ENCODE measurements at places on chromosomes 16 and 17.

DNA sequence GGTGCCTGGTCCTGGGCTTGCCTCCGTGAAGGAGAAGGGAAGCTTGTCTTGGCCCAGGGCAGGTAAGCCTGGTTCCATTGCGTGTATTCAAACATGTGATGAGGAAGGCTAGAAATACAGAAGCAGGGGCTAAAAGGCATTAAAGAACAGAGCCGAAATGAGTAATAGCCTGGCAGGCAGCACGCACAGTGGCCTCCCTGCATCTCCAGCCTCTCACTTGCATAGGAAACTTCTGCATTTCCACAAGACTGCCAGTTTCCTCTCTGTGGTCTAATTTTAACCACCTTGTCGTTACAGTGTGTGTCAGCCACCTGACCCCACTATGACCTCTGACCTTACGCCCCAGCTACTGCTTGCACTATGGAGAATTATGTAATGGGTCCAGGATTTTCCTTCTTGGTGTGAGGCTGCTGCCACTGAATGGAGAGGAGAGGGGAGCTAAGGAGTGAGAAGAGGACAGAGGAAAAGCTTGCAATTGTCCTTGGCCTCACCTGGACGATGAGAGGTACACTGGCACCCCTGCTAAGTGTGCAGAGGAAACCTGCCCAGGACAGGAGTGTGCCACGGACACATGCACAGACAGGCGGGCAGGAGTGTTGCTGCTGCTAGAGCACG lies 32.8 kb downstream of the HIC1 start:
- DNase-seq: no peak

DNA sequence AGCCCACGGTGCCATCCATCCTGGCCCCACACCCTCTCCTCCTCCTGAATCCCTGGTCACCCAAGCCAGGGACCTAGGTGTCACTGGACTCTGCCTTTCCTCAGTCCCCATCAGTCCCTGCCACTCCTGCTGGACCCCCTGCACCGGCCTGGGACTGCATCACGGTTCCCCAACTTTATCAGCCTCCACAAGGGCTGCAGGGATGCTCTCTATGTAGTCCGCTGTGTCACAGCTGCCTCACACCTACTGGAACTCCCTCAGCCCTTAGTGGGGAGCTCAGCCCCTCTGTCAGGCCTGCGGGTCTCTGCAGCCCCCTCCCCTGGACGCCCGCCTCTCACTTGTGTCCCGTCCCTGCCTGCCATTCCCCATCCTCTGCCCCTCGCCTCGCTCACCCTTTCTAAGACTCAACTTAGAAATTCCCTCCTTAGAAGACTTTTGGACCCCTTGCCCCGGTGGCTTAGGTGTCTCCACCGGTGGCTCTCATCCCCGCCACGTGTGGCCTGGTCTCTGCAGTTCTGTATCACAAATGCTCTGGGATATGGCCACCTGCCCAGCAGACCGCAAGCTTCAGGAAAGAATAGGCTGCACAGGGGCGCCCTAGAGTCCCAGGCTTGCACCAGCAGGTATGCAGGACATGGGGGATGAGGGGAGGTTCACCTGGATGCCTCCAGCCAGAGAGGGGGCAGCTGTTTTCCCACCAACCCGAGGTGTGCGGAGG lies 62.9 kb downstream of the PRMT7 start:
- DNase-seq: no peak

DNA sequence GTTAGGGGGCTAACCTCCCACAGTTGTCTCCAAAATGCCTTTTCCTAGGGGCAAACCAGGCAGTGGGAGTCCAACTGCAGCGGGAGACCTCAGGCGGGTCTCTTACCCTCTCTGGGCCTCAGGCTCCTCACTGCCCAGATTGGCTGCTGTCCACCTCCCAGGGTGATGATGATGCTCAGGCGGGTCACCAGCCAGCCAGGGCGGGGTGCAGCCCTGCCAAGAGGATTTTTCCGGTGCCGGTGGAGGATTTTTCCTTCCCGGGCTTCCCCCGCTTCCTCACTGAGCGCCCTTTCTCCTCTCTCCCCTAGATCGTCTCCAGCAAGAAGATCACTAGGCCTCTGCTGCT lies 22.8 kb downstream of the CPNE2 start:
- DNase-seq: no peak

- DNase-seq: no peak
Measured at GRCh38 chr17:16282522-16282921, 65.5 kb downstream of the PIGL start.

GRCh38 chr16:66903544-66904427 lies 14.9 kb downstream of the CDH16 start:
- DNase-seq: no peak

DNA sequence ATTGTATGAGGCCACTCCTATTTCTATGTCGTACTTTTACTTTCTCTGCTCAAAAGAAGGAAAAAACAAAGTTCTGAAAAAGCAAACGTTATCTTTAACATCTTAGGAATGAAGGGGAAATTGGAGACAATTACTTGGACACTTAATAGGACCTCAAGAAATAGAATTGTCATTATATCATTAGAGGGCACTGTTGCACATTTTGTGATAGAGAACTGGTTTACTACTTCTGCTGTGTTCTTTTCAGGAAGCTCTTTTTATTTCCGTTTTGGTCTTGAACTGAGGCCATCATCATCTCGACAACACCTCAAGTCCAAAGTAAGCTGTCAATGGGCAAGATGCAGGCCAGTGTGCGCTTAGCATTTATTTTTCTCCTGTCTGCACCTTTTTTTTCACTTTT lies 14.6 kb downstream of the COG4 start:
- DNase-seq: no peak

DNA sequence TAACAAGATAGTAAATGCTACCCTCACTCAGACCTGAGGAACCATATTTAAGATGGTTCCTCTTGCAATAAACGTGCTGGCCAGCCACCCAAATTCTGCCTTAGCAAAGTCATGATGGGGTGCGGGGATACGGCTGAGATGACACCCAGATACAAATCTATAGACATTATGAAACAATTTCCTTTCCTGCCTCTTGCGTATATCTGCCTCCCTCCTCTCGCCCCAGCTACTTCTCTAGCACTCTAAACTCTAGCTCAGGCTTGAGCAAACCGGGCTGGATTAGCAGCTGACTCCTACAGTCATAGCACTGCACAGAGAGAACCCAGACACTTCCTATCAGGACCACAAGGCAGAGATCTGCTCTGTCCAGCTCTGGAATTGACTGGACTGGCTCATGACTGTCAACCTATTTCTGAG lies 22.3 kb downstream of the CD300LF start:
- no peak for DNase-seq
